Astrocyte (in vitro differentiated cells and primary cell): ENCODE measurements at places on chromosomes 12 and 14.

GRCh38 chr12:50822082-50822481 is 20.6 kb upstream of the TMPRSS12 start:
- no peak for DNase-seq
- H3K4me3 ChIP-seq = no peak overlapping the region
- no peaks in the 10 kb centered on the region for H3K4me1 ChIP-seq
- H3K36me3 ChIP-seq = no peaks in the 10 kb centered on the region
- no peak overlapping the region for H3K27ac ChIP-seq
- H3K27me3 ChIP-seq = no peaks in the 10 kb centered on the region

GRCh38 chr14:31395572-31396205 is 24.7 kb downstream of the HEATR5A start:
- no peak overlapping the region for H3K27ac ChIP-seq
- H3K4me3 ChIP-seq = no peak overlapping the region
- peaks cover 31% of the 10 kb centered on the region for H3K36me3 ChIP-seq

DNA sequence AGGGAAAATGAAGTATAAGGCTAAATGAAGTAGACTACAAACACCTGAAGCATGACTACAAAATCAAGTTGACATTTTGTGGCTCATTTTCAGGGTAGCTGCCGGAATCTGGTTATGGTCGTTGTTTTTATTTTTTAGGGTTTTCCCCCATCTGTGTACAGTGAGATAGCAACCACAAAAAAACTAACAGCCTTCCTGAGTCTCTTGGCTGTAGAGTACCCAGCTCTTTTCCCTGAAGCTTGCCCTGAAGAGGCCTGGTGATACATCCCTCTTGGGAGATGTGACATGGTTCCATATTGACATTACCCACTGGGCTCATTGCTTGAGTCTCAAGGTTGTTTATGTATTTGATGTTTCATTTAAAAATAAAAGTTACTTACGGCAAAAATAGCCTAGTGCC is 424.0 kb downstream of the ZFP36L1 start:
- H3K4me1 ChIP-seq = peaks cover 15% of the 10 kb centered on the region
- H3K4me3 ChIP-seq = no peak overlapping the region
- no peaks in the 10 kb centered on the region for H3K27me3 ChIP-seq
- H3K27ac ChIP-seq = no peak overlapping the region
- H3K36me3 ChIP-seq = no peaks in the 10 kb centered on the region
- DNase-seq = no peak

DNA sequence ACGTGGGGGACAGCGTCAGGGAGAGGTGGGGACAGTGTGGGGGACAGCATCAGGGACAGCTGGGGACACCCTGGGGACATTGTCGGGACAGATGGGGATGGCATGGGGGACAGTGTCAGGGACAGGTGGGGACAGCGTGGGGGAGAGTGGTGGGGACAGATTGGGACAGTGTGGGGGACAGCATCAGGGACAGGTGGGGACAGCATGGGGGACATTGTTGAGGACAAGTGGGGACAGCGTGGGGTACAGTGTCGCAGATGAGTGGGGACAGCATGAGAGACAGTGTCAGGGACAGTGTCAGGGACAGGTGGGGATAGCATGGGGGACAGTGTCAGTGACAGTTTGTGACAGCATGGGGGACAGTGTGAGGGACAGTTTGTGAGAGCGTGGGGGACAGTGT is 240.9 kb downstream of the TMEM121 start:
- H3K4me1 ChIP-seq = no peaks in the 10 kb centered on the region
- DNase-seq = no peak
- no peak overlapping the region for H3K4me3 ChIP-seq
- H3K27me3 ChIP-seq = no peaks in the 10 kb centered on the region

DNA sequence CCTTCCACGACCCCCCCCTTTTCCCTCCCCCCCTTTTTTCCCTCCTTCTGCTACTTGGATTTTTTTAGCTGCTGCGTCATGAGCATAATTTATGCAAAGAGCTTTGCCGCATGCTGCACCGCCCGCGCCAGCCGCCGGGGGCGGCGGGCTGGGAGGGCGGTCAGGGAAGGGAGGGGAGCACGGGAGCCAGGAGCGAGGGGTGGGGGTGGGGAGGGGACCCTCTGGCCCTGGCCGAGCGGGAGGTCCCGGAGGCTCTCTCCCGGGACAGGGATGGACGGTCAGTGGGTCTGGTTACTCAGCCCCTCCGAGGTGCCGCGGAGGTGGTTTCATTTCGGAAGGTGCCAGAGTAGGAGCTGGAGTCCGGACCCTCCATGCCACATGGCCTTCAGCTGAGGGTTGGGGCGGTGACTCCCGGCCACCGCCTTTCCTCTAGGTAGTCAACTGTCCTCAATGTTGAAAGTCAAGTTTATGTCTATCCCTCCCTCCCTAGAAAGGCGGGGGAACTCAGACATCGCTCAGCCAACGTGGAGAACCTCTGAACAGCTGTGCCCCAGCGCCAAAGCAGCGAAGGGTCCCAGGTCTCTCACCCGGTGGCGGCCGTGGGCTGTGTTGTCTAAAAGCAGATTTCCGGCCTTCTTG is at the start of gene POU6F1:
TSS of gene POU6F1 (minus strand) at position 95 of the 639 bp plus-strand sequence. CDS start 11,226 bp downstream, outside the sequence.
- H3K4me1 ChIP-seq = peaks cover 17% of the 10 kb centered on the region
- no peaks in the 10 kb centered on the region for H3K27me3 ChIP-seq
- H3K27ac ChIP-seq = peak within 1 kb of the TSS; percentile 82
- no peaks in the 10 kb centered on the region for H3K36me3 ChIP-seq
